ENCODE measurements at places on chromosomes 16 and 17.

DNA sequence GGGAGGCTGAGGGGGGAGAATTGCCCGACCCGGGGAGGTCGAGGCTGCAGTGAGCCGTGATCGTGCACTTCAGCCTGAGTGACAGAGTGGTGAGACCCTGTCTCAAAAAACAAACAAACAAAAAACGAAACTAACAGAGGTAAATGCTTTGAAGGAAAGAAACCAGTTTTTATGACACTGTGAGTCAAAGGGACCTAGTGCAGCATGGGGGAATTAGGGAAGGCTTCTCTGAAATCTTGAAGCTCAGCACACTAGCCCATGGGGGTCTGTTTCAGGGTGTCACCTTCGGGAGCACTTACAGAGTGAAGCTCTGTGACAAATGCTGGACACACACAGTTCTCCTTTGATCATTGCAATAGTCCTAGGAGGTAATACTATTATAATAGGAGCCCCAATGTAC, 16.6 kb downstream of the ITPRIPL2 start:
- no peak for DNase-seq

GRCh38 chr16:11349599-11350276, 4.5 kb downstream of the RMI2 start:
- DNase-seq = peak; percentile 69

DNA sequence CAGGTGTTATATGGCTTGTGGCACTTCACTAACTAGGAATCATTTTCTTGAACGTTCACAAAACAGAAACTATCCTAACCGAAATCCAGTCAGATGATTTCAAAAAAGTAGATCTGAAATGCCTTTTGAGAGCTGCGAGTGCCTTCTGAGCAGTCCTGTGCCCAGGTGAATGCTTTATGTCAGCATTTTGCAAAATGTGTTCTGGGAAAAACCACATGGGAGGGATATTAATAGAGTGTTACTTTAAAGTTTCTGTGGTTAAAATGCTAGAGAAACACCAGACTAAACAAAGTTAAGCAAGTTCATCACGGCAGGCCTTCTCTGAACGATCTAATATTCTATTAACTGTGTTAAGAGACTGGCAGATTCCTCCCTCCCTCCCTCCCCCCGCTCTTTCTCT, 15.8 kb upstream of the RGS9 start:
- DNase-seq = no peak

- no peak for DNase-seq
Observed at GRCh38 chr17:9286434-9286833, 265.1 kb downstream of the NTN1 start.

- DNase-seq = no peak
Observed at GRCh38 chr17:17985555-17985954, 12.9 kb downstream of the DRC3 start.

GRCh38 chr16:75702242-75702641, 981 bp upstream of the DUXB start:
- DNase-seq = no peak

- DNase-seq = no peak
Observed at GRCh38 chr17:58236394-58236793, 2.0 kb upstream of the LPO start.

- no peak for DNase-seq
Observed at GRCh38 chr17:40526668-40527067, 25.2 kb upstream of the TNS4 start.

GRCh38 chr16:85324488-85324887, 212.2 kb upstream of the CIBAR2 start:
- no peak for DNase-seq

GRCh38 chr17:15485045-15485444, 17.6 kb upstream of the CDRT4 start:
- DNase-seq = no peak

- DNase-seq = peak; percentile 69
Observed at GRCh38 chr16:27639561-27640276, 89.8 kb downstream of the KATNIP start.

- peak; percentile 50 for DNase-seq
Observed at GRCh38 chr16:24010440-24011089, 174.8 kb downstream of the PRKCB start.

GRCh38 chr16:72827866-72828265, 220.1 kb downstream of the ZFHX3 start:
- DNase-seq = no peak

DNA sequence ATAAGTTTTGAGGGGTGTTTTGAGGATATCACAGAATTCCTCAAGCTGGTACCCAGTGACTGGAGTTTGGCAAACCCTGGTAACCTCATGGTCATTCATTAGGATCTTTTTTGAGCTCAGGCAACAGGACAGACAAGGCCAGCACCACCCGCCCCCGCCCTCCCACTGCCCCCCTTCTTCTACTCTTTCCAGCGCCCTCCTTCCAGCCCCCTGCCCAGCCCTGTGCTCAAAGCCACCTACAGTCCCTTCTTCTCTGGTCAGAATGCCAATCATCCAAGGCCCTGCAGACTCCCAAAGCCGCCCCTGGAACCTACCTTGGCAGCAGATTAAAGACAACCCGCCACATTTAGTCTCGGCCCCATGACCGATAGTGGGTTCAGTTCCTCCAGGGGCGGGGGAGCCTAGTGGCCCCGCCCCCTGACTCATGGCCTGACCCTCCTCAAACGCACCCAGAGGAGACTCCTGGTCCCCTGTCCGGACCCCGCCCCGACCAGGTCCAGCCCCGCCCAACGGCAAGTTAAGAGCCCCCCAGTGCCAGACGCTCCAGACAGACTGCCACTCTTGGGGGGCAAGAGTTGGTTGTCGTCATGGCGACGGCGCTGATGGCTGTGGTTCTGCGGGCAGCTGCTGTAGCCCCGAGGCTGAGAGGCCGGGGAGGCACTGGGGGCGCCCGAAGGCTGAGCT, at the start of gene NAGS:
TSS of gene NAGS (plus strand) at position 546 of the 684 bp plus-strand sequence. CDS start at position 588, 42 bp downstream.
- DNase-seq = no peak

DNA sequence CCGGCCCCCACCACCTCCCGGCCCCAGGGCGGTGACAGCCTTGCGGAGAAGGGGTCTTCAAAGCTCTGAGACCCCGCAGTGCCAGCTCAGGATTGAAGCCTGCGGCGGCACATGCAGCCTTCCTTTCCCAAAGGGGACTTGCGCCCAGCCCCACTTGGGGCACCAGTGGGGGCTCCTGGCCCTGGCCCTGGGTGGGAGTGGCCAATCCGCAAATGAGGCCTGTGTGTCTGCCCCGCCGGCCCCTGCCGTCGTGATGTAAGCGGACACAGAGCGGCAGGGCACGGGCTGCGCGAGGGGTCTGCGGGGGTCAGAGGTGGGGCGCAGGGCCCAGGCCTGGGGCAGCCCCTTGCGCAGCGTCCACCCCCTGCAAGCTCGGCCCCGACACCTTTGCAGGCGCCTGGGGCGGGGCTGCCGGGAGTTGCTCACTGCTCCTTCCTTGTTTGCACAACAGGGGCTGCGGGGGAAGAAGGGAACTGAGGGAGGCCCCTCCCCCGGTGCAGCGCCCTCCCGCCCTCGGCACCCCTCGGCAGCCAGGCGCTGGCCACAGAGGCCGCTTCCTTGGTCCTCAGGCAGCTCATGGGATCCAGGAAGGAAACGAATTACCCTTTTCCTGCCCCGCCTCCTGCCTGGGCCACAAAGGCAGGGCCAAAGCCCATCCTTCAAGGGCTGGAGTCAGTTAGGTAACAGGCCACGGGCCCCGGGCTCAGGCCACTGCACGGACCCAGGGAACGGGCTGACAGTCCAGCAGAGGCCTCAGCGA, 2.9 kb downstream of the SLC16A3 start:
- DNase-seq = peak; percentile 61

GRCh38 chr16:2904100-2904921, 7.4 kb upstream of the FLYWCH1 start:
- DNase-seq = peak; percentile 91

DNA sequence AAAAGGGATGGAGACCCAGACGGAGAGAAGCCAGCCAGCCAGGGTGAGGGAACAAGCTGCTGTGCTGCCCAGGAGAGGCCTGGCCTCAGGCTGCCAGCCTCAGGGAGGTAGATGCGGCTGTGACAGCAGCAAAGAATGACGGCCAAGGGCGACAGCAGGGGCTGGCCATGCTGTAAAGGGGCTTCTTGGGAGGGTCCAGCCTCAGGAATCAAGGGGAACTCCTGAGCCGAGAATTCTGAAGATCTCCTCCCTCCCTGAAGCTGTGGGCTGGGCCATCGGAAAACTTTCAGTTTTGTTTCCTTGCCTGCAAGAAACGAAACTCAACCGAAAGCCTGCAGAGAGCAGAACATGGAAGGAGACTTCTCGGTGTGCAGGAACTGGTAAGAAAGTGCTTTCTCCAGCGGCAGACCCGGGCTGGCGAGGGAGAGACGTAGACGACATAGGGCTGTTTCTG, at the start of gene XAF1:
TSS of gene XAF1 (plus strand) at position 316 of the 454 bp plus-strand sequence. CDS start at position 349, 33 bp downstream.
- DNase-seq = peak; percentile 27

GRCh38 chr17:58503866-58504265, 10.6 kb downstream of the MTMR4 start:
- no peak for DNase-seq

- no peak for DNase-seq
Observed at GRCh38 chr17:50106393-50107131, 11.4 kb downstream of the PDK2 start.

DNA sequence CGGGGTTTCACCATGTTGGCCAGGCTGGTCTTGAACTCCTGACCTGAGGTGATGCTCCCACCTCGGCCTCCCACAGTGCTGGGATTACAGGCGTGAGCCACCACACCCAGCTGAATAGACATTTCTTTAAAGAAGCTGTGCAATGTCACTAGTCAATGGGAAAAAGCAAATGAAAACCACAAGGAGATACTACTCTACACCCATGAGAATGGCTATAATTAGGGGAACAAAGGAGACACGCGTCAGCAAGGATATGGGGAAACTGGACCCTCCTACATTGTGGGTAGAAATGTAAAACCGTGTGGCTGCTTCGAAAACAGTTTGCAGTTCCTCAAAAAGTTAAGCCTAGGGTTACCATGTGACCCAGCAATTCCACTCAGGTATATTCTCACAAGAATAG, 103.4 kb downstream of the VPS53 start:
- DNase-seq = no peak
